Sigmoid colon (tissue), 7 donors: ENCODE measurements at places on chromosomes 11 and 22. TPM values are rescaled to one million over a fixed set of nuclear protein-coding genes. Genes with fewer than 3 reads are reported as not detected.

GRCh38 chr11:8809939-8810539 is 101.0 kb upstream of the AKIP1 start:
- no peak for DNase-seq

DNA sequence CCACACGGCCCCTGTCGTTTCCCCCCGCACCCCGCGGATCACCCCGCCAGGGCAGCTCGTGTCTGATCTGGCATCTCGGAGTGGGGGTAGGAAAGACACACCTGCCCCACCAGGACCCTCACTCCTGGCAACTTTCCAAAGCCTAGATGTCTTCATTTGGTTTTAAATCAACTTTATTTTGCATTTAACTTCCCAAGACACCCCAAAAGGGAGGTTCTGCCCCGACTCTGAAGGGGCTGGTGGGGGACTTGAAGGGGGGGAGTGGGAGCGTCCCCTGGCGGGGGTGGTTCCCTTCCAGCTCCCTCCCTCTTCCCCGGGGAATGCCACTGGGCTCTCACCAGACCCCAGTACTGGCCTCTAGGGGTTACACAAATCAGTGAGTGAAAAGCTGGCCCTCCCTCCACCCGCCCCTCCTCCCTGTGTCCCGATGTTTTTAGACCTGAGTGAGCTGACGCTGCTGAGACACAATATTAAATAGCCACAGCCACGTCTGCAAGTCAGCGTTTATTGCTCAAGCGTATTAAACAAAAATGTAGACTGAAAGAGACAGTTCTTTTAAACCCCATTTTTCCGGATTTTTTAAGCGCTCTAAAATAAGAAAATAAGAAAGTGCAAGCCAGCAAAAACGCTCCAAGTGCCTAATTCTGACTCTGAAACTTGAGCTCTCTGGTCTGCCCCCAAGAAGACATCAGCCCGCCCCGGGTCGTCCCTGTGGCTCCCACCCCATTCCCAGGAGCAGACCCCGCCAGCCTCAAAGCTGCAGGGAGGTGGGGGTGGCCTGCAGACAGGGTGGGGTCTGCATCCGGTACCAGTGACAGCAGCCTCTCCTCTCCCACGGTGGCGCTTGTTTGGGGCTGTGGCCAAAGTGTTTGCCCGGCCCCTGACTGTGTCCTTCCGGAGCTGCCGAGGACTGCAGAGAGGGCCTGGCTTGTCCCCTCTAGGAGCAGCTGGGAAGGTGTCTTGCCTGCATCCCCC is 1.1 kb upstream of the TTLL8 start:
- no peak for DNase-seq

DNA sequence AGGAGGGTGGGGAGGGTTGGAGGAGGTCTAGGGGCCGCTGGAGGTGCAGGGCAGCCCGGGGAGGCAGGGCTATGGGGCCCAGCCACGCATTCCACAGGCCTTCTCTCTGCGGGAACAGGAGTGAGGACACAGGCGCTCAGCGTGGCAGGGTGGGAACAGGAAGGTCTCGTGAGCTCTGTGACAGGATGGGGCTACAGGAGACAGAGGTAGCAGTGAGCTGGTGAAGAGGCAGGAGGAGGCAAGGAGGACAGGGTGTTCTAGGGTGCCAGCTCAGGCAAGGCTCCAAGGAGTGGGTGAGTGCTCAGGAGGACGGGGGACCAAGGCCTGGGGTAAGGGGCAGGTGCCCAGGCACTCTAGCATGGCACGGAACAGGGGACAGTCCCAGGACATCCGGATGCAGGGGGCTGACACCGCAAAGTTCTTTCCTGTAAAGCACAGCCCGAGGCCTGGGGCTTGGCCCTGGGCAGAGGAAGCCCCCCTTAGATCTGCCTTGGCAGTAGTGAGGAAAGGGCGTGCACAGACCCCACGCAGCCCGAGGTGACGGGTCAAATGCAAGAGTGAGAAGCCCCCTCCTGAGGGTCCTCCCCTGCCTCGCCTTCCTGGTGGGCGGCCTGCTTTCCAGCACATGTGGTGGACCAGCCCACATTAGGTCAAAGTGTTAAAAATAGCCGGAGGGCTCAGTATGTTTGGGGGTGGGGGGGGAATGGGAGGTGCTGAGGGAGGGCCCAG is 4.7 kb upstream of the NEAT1 start:
- DNase-seq: peak; percentile 92

- DNase-seq: no peak
Measured at GRCh38 chr11:76935042-76935441, 74.3 kb downstream of the ACER3 start.

The AHNAK gene
- 1,294 TPM for total RNA-seq

- no peak for DNase-seq
Measured at GRCh38 chr11:43579171-43579918, 101.2 kb upstream of the HSD17B12 start.

- peak; percentile 93 for DNase-seq
Measured at GRCh38 chr22:27810609-27811151, 9.1 kb upstream of the MN1 start.

DNA sequence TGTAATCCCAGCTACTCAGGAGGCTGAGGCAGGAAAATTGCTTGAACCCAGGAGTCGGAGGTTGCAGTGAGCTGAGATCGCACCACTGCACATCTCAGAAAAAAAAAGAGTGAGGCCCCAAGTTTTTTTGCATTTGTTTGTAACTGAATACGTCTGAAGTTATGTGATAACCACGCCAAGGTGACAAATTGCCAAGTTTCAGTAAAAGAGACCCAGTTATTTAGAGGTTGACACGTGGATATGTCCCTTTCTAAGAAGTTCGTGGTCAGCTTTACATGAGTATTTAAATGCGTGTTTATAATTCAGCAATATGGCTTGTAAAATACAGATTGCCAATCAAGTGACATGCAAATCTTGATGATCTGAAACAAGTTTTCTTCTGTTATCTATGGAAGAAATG is 8.0 kb downstream of the PPARA start:
- DNase-seq: no peak

GRCh38 chr11:1968454-1969002 is 21.4 kb downstream of the MRPL23 start:
- DNase-seq: peak; percentile 30
